ENCODE measurements at places on chromosomes 5 and 9. TPM values are rescaled to one million over a fixed set of nuclear protein-coding genes. Genes with fewer than 3 reads are reported as not detected.

DNA sequence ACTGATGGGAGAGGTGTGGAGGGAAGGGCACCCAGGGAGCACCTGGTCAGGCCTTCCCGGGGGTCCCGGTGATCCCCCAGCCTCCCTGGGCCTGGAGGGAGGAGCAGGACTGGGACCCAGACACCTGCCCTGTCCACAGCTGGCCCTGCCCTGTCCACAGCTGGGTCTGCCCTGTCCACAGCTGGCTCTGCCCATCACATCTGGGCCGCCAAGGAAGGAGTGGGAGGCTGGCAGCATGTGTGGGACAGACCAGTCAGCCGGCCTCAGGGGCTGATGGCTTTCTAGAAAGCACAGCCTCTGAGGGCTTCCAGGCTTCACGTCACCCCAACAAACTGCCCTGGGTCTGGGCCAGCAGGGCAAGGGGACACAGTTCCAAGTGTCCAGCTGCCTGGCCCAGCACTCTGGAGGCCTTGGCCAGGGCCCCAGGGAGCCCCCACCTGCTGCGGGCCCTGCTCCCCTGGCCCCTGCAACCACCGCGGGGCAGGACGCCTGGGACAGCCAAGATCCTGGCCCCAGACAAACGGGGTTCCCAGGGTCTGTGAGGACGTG is 12.2 kb downstream of the DNLZ start:
- DNase-seq = no peak

Gene PURA
- 7.8 TPM for total RNA-seq

Gene TRMO
- 19.2 TPM for total RNA-seq

Gene GPR151
- total RNA-seq = not detected

Gene SPINK4
- total RNA-seq = not detected

DNA sequence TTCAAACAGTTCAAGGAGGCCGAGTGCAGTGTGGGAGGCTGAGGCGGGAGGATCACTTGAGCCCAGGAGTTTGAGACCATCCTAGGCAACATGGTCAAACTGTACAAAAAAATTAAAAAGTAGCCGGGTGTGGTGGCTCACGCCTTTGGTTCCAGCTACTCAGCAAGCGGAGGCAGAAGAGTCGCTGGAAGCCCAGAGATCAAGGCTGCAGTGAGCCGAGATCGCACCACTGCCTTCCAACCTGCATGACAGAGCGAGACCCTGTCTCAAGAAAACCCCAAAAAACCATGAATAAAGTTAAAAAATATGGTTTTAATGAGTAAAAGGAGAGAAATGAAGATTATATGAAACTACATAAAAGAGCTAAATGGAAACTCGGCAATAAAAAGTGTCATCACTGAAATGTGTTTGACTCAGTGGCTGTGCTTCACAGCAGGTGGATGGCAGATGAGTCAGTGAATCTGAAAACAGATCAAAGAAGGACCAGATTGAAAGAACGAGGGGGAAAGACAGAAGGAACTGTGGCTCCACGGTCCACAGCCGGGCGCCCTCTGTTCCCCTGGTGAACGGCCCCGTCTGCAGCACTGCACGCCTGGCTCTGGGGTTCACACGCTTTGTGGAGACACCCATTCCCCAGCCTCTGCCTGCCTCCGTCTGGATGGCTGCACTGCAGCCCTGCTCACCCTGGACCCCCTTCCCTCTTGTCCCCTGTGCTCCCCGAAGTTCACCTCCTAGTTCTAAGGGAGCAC is 25.1 kb downstream of the EXD3 start:
- no peak for DNase-seq

Gene PCDHB13
- 1.4 TPM for total RNA-seq

Gene IFNA2
- total RNA-seq = not detected

Gene FASTKD3
- total RNA-seq = 13.7 TPM

DNA sequence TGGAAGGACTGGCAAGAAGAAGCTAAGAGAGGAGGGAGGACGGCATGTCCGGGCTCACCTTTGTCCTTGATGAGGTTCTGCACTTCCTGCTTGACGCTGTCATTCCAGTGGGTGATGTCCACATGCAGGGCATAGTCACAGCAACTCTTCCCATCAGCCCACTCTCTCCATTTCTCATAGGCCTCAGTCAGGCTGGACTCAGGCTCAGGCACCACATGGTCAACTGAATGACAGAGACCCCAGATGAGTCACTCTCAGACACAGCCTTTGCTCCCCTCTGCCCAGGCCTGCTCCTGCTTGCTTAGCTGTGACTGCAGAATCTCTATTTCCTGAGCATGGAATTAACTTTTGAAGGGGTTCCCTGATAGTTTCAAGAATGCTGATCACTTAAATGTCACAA is 94.2 kb downstream of the DPYSL3 start:
- no peak for DNase-seq

Gene PCDHB7
- total RNA-seq = 0.68 TPM

DNA sequence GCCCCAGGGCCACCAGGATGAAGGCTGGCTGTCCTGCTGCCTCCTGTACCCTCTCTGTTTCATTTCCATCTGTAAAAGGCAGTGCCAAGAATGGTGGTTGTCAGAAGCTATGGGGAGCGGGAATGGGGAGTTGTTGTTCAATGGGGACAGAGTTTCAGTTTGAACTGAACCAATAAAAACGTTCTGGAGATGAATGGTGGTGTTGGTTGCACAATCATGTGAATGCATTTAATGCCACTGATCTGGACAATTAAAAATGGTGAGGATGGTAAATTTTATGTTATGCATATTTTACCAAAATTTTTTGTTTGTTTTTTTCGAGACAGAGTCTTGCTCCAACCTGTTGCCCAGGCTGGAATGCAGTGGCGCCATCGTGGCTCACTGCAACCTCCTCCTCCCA is 58.1 kb downstream of the PTPDC1 start:
- no peak for DNase-seq

Gene HTR4
- total RNA-seq = not detected

DNA sequence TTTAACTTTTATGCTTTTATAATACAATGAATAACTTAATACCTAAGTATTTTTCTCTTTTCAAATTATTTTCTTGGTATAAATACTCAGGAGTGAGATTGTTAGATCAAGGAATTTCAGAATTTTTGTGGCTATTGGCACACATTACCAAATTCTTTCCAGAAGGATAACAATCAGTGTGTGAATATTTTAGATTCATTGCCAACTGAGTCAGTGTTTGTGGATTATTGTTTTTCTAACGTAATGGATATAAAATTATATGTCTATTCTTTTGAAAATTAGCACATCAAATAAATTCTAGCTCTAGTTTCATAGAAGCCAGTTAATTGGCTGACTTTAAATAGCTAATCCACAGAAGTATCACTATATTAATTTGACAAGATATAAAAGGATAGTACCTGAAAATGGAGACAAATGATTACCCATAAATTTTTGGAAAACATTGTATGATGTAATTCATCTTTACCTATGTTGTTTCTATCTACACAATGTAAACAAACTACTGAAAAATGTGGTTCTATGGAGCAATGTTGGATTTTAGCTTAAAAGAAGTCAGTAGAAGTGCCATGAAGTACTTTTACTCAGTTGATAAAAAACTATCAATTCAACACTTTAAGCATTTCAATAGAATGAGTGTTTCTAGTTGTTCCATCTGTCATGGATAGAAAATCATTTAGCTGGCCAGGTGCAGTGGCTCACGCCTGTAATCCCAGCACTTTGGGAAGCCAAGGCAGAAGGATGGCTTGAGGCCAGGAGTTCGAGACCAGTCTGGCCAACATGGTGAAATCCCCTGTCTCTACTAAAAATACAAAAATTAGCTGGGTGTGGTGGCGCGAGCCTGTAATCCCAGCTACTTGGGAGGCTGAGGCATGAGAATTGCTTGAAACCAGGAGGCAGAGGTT is 185.1 kb downstream of the ADAMTSL1 start:
- DNase-seq = peak; percentile 60

- peak; percentile 73 for DNase-seq
Measured at GRCh38 chr5:54867310-54867944, 118.0 kb downstream of the ESM1 start.

All from dermis blood vessel endothelial cell (primary cell).